ENCODE measurements at places on chromosomes 2 and 18. TPM values are rescaled to one million over a fixed set of nuclear protein-coding genes. Genes with fewer than 3 reads are reported as not detected.

- no peak for DNase-seq
These were observed 137.5 kb upstream of the RNF152 start for GRCh38 chr18:62030091-62030985.

- DNase-seq, result no peak
These were observed 38.7 kb downstream of the ZC3H8 start for GRCh38 chr2:112216167-112216566.

- no peak for DNase-seq
These were observed 21.6 kb downstream of the R3HDM1 start for GRCh38 chr2:135552887-135553286.

- DNase-seq, result no peak
These were observed 3.1 kb downstream of the ALPK2 start for GRCh38 chr18:58625839-58626238.

- DNase-seq, result no peak
These were observed 31.8 kb upstream of the MTCL1 start for GRCh38 chr18:8673256-8674209.

DNA sequence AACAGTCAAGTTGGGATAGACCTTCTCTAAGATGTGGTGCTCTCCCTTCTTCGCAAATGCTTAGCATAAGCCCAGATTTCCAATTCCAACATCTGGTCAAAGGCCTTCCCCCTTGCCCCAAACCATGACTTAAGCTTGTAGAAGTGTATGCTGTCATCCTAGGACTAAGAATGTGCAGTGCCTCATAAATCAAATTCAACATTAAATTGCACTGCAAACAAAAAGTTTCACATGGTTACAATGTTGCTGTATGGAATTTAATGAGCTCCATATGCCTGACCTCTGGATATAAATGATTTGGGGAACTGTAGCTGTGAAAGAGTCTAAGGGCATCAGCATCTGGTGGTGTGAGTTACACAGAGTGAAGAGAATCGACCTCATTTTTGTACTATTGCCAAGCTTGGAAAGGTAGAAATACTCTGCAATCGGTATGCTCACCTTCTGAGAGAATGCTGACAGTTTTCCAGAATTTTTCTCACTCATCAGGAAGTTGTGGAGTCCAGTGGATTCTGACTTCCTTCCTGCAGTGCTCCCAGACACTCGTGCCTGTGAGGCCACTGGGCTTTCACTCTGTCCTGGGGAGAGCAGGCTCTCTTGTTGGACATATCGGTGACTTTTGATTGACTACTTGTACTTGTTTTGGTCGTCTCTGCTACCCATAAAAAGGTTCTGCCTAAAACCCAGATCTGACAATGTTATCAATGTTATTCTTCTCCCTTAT is 40.6 kb downstream of the FASTKD2 start:
- no peak for DNase-seq

GRCh38 chr2:188459061-188459460 is 167.4 kb downstream of the GULP1 start:
- DNase-seq, result no peak

Gene SIX3
- total RNA-seq, result not detected

Gene SKOR2
- not detected for total RNA-seq

Gene SLC9A4
- total RNA-seq, result not detected

Gene KIF1A
- total RNA-seq, result not detected

Gene IRS1
- 5.6 TPM for total RNA-seq

Gene SOWAHC
- total RNA-seq, result 15.2 TPM

Gene REG3A
- total RNA-seq, result not detected

Gene FOXI3
- total RNA-seq, result not detected

Gene COLEC12
- 28.2 TPM for total RNA-seq

Gene SPHKAP
- not detected for total RNA-seq
